ENCODE measurements at places on chromosomes 6 and 20. TPM values are rescaled to one million over a fixed set of nuclear protein-coding genes. Genes with fewer than 3 reads are reported as not detected.

- DNase-seq: no peak
These were observed 152.9 kb downstream of the ERMARD start for GRCh38 chr6:169904051-169904922.

GRCh38 chr20:46037036-46037435 lies 8.0 kb downstream of the SLC12A5 start:
- no peak for DNase-seq

DNA sequence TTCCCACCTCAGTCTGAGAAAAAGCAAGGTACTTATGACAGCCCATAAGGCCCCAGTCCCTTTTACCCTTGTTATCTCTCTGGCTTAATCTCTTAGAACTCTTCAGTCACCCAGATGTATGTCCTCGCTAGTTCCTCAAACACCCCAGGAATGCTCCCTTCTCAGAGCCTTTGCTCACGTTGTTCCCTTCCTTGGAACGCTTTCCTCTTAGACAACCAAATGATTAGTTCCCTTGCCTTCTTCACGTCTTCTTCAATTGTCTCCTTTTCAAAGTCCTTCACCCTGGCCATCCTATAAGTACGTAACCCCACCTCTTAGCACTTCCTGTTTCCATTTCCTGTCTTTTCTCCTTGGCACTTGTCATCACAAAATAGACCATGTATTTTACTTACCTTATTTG lies 1.1 kb upstream of the APOBEC2 start:
- no peak for DNase-seq

DNA sequence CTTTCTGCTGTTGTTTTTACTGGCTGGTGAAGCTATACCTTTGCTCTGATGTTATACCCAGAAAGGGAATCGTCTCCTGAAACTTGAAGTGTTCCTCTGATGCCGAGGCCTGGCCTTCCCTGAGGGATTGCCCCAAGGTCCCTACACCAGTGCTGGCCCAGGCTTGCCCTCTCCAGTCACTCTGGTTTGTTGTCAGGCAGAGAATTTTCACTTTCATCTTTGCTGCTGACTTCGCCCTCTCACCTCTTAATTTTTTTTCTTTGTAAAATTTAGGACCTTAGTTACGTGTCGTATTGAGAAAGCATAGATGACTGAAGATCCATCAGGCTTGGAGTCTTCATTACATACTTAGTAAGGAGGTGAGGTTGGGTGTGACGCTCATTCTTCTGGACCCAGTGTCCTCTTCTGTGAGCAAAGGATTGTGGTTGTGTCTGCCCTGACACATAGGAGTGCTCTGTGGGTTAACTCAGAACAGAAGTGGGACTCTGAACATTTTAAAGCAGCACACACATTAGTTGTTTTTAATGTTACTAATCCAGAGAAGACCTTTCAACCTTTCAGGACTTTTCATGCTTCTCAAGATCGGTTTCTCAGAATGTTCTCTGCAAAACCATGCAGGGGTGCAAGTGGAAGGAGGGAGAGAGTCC lies 45.4 kb downstream of the TULP4 start:
- DNase-seq: no peak

DNA sequence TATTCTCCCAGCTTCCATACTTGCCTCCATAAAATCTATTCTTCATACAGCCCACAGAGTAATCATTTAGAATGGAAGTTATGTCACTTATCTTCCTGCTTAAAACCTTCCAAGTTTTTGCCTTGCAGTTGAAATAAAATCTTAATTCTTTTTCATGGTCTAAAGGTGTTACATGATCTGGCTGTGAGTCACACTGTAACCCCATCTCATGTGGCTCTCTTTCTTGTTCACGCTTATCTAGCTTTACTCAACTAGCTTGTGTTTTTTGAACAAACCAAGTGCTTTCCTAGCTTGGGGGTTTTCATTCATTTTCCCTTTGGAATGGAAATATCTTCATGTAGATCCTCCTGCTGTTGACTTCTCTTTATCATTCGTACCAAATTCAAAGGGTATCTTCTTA lies 23.6 kb upstream of the THEMIS start:
- no peak for DNase-seq

DNA sequence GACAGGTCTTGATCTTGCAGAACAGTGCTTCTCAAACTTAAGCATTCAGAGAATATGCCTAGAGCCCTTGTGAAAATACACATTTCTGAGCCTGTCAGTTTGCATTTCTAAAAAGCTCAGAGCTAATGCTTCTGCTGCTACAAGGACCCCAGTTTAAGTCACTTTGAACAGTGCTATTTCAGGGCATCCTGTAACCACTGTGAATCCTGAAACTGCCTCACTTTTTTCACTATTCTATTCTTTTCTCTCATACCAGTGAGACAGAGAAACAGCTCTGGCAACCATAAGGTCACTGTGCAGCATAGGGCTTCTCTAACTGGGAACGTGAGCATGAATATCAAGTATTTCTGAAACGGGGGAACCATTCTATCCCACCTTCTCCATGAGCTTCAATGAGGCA lies 51.2 kb downstream of the LGSN start:
- no peak for DNase-seq

- DNase-seq: no peak
These were observed 27.6 kb downstream of the NCOA5 start for GRCh38 chr20:46062151-46062550.

DNA sequence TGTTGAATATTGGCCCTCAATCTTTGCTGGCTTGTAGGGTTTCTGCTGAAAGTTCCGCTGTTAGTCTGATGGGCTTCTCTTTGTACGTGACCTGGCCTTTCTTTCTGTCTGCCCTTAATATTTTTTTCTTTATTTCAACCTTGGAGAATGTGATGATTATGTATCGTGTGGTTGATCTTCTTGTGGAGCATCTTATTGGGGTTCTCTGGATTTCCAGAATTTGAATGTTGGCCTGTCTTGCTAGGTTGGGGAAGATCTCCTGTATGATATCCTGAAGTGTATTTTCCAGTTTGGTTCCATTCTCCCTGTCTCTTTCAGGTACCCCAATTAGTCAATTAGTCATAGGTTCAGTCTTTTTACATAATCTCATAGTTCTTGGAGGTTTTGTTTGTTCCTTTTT lies 22.6 kb upstream of the MOXD1 start:
- DNase-seq: no peak

- DNase-seq: peak; percentile 55
These were observed 29.7 kb downstream of the RPF2 start for GRCh38 chr6:111011360-111012142.

DNA sequence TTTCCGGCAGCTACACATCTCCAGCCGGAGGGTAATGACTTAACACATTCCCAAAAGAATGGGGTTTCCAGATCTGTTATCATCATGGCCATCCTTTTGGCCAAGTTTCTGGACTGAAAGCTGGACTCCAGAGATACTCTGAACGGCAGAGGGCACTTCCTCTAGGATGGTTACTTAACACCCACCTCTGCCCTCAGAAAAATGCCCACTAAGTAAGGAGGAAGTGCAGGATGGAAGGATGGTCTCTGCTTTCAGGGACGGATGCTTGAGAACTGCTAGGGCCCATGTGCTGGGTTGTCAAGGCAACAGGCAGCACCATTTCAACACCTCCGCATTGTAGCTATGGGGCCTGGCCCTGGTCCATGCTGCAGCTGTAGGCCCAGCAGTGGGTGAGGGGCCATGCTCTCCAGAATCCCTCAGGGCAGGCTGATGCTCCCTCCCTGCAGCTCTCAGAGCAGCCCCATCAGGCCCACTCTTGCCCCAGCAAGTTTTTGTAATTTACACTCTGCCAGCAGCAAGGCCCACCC lies 16.5 kb upstream of the TGM3 start:
- no peak for DNase-seq

DNA sequence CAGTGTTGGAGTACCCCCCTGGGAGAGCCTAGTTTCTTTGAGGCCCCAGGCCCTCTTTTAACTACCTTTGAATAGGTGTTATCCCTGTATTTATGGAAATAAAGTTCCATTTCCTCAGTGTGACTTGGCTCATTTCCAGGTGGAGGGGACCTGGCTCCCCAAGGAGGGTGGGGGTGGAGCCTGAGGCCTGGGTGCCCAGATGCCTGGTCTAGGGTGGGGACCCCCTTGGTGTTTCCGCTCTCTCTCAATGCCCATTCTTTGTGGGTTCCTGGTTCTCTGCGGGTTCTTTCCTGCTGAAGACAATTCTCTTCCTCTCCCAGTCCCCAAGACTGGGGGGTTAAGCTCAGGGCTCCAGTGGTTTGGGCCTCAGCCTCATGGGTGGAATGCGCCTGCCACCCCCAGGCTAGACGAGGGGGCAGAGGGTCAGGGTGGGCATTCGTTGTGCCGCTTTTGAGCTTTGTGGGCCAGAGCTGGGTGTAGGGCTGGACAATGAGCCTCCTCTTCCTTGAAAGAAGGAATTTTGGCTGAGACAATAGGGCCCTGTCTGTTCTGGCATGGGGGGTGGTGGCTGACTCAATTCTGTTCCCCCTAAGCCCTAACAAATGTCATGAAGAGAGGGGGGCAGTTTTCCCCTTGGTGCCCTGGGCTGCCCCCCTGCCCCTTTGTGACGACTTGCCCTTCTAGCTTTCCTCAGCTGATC lies 686 bp upstream of the EGFL8 start:
- no peak for DNase-seq

- peak; percentile 50 for DNase-seq
These were observed 12.0 kb upstream of the TXNDC5 start for GRCh38 chr6:7922596-7922995.

- no peak for DNase-seq
These were observed 11.2 kb downstream of the TRIM40 start for GRCh38 chr6:30147096-30147495.

GRCh38 chr6:140858381-140858971 lies 1274.2 kb upstream of the GJE1 start:
- DNase-seq: no peak

DNA sequence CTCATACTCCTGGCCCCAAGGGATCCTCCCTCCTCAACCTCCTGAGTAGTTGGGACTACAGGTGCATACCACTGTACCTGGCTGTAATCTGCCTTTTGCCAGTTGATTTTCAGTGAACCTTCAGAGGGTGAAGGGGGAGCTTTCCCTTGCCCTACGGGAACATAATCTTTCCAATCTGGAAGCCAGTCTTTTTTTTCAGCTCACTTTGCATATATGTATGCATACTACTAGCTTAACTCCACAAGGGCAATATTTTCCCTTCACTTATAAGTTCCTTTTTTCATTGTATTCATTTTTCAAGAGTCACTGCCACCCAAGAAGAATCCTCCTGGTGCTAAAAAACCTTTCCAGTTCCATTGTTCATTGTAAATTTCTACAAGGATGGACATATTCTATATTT lies 53.4 kb upstream of the GCM1 start:
- no peak for DNase-seq

DNA sequence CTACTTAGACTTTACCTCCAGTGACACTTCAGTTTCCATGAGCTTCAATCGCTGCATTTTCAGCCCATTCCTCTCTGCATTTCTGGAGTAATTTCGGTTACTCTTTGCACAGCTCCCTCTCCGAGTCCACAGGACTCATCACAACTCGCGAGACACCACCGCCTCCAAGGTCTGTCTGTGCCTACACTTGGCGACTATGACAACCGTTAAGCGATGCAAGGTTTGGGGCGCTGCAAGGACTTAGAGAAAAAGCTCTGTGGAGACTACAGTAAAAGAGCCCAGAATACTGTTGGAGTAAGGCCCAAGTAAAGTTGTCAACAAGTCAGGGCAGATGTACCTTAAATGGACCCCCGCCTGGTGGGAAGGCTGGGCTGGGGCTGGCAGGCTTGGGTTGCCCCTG lies 95.7 kb upstream of the RPS6KA2 start:
- no peak for DNase-seq

DNA sequence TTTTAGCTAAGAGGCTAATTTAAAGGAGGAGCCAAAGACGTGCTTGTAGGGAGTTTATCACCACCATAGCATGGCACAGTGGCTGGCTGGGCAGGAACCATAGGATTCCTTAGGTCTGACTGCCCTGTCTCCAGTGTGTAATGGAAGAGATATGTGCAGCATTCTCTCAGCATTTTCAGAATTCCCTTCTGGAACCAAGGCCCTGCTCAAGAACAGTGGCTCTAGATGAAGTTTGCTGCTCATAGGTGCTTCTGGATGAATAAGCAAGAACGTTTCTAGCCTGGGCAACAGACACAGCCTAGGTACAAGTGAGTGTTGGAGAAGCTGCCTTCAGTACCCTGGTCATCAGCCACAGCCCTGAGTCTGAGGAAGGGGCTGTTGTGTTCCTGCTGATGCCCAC lies 69.1 kb downstream of the LCA5 start:
- DNase-seq: no peak

DNA sequence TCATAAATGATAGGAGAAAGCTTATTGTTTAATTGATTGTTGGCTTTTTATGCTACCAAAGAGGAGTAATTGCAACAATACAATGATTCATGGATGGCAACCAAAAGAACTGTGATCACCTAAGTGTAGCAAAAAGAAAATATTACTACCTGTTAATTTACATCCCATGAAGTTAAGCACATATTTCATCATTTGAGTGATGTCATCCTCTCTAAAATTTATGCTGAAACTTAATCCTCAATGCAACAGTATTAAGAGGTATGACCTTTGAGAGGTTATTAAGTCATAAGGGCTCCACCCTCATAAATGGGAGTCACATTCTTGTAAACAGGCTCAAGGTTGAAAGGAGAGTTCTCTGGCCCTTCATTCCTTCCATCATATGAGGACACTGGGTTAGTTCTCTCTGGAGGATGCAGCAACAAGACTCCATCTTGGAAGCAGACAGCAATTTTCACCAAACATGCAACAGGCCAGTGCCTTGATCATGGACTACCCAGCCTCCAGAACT lies 190.6 kb upstream of the GRIK2 start:
- DNase-seq: no peak

DNA sequence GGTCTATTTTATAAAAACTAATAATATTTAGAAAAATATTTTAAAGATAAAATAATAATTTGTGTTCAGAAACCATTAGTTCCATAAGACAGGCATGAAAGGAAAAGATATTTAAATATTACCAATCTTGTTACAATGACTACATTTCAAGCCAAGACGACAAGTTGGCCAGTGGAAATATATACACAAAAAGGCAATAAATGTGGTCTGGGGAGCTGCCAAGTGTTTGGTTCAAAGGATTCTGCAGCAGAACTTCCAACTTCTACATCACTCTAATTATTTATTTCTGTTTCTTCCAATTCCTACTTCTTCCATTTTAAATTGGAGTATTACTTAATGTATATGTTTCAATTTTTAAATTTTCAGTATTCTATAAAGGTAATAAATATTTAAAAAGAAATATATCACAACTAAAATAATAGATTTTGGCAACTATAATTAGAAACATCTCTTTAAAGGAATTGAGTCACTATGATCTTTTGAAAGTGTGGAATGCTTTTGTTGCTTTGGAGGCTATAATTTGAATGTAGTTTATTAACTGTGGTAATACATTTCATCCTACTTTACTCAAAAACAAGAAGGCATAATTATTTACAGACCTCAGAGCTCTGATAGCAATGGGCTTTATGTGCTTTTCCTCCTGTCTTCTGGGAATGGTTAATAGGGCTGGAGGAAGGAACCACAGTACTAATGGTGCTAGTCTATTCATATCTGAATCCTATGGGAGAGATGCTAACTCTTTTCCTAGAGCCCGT lies 129.7 kb upstream of the FAM184A start:
- peak; percentile 82 for DNase-seq

The HRH3 gene
- total RNA-seq: not detected

The PDE7B gene
- 3.9 TPM for total RNA-seq

The EPHA7 gene
- total RNA-seq: 0.32 TPM

The MAPK13 gene
- total RNA-seq: 10.8 TPM

The C6orf132 gene
- total RNA-seq: 2.6 TPM

The RBCK1 gene
- total RNA-seq: 78.0 TPM

Data from fibroblast of villous mesenchyme (primary cell).